ENCODE measurements at places on chromosomes 13 and 19.

DNA sequence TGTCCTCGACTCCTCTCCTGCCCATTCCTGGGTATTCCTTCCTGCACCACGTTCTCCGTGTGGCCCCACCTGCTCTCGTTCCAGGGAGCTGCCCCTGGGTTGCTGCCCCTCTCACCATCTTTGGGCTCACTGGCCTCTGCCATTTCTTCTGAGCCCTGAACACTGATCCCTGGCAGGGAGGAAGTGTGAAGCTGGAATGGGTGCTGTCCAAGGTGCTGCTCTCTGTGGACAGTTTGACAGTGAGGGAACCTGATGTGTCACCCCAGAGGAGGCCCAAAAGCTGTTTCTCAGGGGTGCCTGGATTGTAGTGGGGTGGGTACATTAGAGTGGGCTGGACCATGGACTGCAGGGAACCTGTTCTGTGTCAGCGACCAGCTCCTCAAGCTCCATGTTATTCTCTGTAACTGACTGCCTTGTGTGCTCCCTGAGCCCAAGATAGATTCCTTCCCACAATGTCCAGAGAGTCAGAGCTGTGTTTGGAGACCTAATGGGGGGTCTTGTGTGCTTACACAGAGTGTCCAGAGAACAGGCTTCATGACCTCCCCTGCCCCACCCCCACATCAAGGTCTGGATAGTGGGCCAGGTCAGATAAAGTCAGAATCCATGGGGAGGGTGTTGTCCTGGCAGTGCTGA lies 7.2 kb upstream of the CEACAM8 start:
- DNase-seq: no peak

- DNase-seq: no peak
Observed at GRCh38 chr13:29005763-29006120, 185.6 kb downstream of the MTUS2 start.

- no peak for DNase-seq
Observed at GRCh38 chr13:91242652-91243051, 104.8 kb upstream of the MIR17HG start.

DNA sequence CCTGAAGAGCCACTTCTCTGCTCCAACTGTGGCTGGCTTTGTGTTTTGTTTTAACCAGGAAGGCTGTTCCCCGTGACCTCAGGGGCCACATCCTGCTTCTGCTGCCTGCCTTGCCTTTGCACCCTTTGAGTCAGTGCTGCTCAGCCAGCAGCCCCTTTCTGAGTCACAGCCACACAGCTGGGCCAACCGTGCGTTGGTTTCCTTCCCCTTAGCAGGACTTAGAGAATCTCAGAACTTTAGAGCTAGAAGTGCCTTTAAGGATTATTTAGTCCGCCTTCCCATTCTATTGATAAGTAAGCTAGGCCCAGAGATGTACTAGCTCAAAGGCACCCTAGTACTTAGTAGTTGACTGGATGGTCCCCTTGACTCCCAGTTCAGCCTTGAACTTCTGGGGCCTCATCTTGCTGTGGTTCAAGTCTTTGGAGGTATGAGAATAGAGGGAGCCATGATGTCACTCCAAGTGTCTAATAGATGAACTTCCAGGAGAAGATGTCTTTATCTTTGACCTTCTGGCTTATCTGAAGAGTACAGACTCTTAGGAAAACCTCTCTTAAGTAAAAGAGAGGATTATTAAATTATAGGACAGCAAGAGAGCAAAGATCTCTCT lies 8.0 kb downstream of the RGCC start:
- DNase-seq: peak; percentile 75

DNA sequence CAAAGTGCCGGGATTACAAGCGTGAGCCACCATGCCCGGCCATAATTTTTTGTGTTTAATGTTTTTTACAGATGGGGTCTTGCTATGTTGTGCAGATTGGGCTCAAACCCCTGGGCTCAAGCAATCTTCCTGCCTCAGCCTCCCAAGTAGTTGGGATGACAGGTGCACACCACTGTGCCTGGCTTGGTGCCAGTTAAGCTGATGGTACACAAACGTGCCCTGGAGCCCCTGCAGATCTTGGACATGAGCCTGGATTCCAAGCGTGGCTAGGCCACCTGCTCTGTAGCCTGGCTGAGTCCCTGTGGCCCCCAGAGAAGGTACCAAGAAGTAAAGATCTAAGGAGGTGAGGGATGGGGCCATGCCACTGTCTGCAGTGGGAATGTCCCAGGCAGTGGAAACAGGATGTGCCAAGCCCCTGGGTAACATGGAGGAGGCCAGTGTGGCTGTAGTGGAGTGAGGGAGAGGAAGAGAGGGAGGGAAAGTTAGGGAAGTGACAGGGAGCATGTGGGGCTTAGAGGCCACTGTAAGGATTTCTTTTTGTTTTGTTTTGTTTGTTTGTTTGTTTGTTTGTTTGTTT lies 7.0 kb downstream of the PRODH2 start:
- DNase-seq: no peak

- no peak for DNase-seq
Observed at GRCh38 chr19:13506471-13506820, at the start of gene CACNA1A. CACNA1A (minus strand) TSS chr19:13506479; CDS start chr19:13506224, 255 bp downstream.

DNA sequence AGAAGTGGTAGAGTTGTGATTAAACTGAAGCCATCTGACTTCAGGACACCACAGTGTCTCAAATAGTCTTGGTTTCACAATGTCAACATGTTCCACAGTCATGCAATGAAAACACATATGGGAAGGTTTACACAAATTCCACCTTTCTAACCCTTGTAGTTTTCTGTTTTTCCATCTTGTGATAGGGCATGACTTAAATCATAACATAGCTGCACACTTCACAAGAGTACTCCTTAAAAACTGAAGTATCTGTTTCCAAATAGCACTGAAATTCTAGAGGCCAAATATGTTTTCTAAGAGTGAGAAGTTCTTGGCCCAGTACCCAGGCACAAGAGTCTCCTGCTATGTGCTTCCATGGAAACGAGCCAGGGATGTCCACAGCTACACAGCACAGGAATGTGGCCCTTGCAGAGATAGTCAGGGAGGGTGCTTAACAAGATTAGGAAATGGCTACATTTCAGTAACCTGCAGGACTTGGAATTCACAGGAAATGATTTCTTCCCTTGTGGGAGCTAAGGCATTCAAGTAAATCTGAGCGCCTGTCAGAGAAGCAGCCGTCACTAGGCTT lies 269.1 kb downstream of the NDFIP2 start:
- DNase-seq: no peak

DNA sequence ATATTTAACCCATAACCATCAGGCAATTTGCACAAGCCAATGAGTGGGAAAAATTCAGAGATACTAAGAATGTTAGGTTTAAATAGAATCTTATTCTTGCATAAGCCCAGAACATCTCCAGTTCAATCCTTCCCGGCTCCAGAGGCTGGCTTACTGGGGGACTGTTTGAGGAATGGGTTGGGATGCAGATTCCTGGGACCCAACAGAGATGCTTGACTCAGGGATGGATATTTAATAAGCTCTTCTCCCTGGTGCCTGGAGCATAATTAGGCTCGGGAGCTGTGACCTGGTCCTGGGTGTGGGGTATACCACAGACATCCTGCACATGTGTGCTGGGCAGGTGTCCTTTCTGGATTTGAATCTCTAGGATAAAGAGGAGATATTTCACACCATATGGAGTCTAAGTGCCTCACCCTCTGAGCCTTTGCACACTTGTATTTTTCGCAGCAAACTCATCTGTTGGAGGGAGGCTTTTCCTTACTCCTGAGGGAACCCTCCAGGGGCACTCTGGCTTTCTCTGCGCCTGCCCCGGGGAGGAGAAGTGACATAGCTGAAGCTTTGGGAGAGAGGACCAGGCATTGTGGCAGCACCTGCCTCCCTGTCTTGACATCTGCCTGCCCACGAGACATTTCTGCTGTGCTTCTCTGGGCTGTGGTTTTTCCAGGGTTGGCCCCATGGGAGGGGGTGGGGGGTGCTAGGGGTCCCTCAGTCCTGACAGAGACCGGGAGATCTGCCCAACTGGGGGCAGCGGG lies 36.1 kb upstream of the ANKRD10 start:
- DNase-seq: no peak

DNA sequence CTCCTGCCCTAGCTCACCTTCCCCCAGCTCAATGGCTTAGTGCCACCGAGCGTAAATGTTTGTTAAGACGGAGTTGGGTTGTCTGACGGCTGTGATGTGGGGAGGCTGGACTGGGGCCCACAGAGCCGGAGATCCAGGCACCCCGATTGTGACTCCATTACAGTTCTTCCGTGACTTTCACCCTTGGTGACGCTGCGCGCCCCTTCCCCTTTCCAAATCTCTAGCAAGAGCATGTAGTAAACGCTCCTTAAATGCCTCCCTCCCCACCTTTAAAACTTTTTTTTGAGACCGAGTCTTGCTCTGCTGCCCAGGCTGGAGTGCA lies 829 bp downstream of the REEP6 start:
- no peak for DNase-seq

- no peak for DNase-seq
Observed at GRCh38 chr13:109949397-109949796, 163.0 kb upstream of the IRS2 start.

DNA sequence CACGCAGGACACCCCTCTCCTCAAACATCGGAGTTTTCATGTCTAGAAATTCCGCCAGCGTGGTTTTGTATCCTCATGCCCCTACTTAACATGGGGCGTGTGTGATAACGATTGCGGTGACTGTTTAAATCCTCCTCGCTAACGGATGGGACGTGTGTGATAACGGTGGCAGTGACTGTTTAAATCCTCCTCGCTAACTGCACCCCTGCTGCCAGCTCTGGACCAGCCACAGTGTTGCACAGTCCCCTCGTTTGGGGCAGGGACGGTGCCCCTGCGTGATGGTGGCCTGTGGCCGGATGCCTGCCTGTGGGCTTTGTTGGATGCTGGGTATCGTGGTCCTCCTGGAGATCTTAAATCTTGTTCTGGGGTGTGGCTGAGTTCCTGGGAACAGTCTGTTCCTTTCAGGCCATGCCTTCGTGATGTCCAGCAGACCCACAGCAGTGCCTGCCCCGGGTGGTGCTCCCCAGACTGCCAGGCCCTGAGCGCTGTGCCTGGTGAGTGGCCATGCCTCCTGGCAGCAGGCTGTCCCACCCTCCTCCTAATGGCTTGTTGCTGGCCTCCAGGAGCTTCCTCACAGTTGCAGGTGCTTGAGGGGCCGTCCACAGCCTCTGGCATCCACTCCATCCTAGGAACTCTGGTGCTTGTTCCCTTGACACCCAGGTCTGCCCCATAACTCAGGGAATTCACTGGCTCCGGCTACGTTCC lies 122.5 kb upstream of the MCF2L start:
- no peak for DNase-seq

DNA sequence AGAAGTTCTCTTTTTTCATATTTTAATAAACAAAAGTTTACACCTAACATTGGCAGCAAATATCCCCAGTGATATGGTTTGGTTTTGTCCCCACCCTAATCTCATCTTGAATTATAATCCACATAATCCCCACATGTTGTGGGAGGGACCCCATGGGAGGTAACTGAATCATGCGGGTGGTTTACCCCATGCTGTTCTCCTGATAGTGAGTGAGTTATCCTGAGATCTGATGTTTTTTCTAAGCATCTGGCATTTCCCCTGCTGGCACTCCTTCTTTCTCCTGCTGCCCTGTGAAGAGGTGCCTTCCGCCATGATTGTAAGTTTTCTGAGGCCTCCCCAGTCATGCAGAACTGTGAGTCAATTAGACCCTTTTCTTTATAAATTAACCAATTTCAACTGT lies 214.7 kb downstream of the SLITRK1 start:
- DNase-seq: no peak

DNA sequence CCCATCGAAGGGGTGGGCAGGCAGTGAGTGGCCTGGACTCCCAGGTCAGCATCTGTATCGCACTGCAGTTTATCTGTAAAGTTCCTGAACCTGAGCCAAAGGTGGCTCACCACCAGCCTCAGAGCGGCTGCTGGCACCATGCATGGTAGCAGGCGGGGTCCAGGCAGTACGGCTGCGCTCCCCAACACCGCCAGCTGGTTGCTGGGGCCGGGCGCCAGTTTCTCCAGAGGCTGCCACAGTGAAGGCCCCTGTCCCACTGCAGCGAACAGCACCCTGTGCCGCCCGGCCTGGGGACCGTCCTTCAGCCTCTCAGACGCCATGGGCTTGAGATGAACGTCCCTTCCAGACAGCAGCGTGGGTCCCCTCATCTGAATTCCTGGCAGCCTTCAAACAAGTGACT lies 109.8 kb downstream of the KDM4B start:
- no peak for DNase-seq

- peak; percentile 85 for DNase-seq
Observed at GRCh38 chr19:57320180-57321084, at the start of gene ZNF543. ZNF543 (plus strand) TSS chr19:57320472; CDS start chr19:57320854, 382 bp downstream.

DNA sequence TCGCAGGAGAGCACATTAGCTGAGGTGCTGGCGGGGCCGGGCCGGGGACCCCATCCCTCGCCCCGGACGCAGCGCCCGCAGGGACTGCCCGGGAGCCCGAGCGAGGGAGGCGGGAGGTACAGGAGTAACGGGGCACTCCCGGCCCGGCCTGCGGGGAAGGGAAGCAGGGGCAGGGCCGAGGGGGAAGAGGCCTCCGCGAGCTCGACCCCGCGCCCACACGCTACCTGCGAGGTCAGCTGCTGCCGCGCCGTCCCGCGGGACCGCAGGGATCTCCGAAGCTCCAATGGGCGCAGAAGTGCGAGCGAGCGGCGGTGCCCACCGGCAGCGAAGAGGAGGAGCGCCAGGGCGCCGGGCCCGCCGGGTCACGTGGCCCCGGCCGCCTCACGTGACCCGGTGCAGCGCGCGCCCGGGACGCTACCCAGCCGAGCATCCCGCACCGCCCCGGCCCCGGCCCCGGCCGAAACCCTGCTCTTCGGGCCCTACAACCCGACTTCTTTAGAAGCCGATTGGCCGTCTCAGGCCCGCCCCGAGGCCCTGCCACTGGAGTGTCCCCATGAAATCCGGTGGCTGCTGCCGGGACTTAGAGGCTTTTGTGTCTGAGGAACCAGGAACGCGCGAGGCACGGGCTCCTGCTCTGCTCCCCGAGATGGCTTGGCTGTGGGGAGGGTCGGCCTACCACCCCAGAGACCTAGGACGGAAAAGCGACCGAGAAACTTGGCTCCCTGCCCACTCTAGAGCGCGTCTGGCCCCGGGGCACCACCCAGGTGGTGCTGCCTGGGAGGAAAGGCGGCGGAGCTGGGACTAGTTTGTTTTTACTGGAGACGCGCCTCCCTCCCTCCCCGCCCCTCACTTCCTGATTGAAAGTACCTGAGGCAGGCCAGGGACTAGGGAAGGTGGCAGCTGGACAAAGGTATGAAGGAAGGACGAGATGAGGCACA lies at the start of gene RCBTB1:
TSS of gene RCBTB1 (minus strand) at position 339 of the 938 bp plus-strand sequence. CDS start 18,279 bp downstream, outside the sequence.
- peak; percentile 42 for DNase-seq

DNA sequence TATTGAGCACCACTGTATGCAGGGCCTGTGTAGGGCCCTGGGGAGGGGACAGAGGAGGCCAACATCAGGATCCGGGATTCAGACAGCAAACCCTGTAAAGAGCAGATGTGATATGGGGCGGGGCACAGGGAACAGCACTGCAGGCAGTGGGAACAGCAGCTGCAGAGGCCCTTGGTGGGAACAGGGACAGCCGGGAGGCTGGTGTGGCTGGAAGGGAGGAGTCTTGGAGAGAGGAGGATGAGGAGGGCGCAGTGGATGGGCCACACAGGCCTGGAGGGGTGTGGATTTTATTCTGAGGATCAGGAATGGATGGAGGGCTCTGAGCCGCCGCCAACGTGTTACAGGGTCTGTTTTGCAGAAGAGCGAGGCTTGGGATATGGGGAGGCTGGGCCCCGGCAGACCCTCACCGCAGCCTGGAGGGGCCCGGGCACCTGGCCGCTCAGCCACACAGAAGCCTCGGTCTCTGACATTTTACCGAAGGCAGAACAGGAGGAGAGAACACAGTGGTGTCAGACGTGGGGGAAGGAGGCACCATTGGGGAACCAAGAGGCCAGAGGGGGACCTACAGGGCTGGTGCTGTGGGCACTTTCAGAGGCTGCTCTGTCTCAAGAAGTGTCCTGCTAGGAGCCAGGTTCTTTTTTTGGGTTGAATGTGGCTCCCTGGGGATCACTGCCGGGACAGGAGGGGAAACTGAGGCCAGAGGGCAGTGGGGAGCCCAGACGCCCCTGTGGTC lies 6.9 kb downstream of the EFNA2 start:
- DNase-seq: no peak

All from activated naive CD8-positive, alpha-beta T cell treated with anti-CD3 and anti-CD28 coated beads, Interleukin-2, amount 50 U/mL, for 16 hours (primary cell).